ENCODE measurements at places on chromosomes 1 and 21.
A peak's percentile ranks its signal among the peaks of the same experiment; 100 is the strongest.

GRCh38 chr1:117608758-117609157 lies 2.9 kb downstream of the TENT5C start:
- DNase-seq, result no peak

DNA sequence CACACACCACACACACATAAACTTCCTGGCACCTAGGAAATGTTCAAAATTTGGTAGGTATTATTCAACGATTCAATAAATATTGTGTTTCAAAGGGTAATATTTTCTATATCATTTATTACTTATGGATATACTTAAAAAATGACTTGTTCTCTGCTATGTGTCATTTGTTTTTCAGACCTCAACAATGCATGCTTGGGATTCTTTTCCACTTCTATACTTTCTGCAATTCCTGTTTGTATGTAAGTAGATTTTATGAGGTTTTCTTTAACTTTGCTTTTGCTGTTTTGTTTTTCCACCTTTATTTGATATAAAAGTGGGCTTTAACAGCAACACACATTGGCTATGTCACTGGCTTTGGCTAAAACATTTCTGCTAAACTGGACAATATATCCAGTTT lies 3.5 kb downstream of the CEP170 start:
- DNase-seq, result no peak

- peak; percentile 8 for DNase-seq
Measured at GRCh38 chr1:234842726-234843641, 233.0 kb upstream of the IRF2BP2 start.

DNA sequence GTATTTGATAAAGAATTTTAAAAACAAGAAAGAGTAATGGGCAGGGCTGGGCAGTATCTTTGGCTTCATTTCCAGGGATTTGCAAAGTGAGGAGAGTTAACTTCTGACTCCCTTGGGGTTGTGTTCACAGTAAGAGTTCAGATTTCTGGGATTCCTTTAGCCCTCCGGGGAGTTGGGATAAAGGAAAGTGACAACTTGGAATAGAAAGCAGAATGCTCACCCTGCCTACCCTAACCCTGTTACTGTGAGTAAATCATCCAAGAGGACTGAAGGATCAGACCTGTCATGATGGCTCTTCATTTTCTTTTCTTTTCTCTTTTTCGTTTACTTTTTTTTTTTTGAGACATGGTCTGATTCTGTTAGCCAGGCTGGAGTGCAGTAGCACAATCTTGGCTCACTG lies 76.1 kb downstream of the CACHD1 start:
- no peak for DNase-seq

DNA sequence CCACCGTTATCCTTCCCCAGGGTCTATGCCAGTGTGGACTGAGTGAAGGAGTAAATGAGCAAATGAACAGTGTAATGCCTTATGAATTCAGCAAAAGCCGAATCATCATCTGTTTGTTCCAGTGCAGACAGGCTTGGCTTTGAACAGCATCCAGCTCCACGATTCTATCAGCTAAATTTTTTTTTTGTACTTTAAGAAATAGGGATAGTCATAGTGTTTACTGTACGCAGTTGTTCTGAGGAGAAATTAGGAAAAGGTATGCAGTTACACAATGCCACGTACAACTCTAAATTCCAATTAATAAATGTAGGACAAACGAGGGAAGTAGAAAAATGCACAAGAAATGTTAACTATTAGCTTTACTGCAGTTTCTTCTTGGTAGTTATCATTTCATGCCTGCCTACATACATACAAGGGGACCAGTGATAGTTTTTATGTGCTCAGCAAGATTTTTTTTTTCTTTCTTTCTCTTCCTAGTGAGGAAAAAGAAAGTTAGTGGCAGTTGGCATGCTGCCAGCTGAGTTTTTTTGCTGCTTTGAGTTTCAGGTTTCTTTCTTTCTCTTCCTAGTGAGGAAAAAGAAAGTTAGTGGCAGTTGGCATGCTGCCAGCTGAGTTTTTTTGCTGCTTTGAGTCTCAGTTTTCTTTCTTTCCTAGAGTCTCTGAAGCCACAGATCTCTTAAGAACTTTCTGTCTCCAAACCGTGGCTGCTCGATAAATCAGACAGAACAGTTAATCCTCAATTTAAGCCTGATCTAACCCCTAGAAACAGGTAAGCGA lies at the start of gene IFI44L:
Gene IFI44L (plus strand): TSS at position 646 of the 777 bp plus-strand sequence. CDS start 7,468 bp downstream, outside the sequence.
- DNase-seq, result peak; percentile 0

DNA sequence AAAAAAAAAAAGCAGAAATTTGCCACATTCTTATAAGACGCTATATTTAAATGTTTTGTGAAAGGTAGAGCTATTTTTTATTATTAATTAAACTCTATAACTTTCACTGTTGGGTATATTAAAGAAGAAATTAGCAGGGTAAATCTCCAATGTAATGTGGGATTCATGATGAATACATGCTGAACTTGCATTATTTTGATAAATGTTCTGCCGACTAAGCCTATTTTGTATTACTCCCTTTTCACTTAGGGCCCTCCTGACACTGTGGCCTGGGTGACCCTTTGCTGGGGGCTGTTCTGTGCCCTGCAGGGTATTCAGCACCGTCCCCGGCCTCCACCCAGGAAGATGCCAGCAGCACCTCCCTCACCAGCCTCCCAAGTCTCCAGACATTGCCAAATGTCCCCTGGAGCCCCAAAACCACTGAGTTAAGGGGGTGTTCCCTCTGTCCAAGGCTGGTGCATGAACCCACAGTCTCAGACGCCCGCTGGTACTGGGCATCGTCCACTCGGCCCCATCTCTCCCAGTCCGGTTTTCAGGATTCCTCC lies 22.5 kb downstream of the RSPH1 start:
- no peak for DNase-seq

DNA sequence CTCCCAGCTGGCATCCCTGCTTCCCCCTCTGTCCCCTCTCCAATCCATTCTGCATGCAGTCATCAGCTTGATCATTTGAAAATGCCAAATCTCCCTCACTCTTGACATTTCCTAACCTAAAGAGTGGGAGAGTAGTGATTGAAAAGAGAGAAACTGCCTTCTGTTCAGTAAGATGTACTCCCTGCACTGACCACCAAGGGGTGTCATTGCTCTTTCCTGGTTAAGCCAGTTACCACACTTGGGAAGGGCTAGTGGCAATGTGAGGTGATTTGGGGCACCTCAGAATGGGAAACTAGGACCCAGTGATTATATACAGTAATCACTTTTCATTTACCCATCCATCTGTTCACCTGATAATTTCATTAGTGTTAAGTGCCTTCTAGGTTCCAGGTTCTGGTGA lies 6.9 kb upstream of the TMEM269 start:
- DNase-seq, result no peak

- DNase-seq, result no peak
Measured at GRCh38 chr1:194279975-194280374, 1093.6 kb upstream of the B3GALT2 start.

DNA sequence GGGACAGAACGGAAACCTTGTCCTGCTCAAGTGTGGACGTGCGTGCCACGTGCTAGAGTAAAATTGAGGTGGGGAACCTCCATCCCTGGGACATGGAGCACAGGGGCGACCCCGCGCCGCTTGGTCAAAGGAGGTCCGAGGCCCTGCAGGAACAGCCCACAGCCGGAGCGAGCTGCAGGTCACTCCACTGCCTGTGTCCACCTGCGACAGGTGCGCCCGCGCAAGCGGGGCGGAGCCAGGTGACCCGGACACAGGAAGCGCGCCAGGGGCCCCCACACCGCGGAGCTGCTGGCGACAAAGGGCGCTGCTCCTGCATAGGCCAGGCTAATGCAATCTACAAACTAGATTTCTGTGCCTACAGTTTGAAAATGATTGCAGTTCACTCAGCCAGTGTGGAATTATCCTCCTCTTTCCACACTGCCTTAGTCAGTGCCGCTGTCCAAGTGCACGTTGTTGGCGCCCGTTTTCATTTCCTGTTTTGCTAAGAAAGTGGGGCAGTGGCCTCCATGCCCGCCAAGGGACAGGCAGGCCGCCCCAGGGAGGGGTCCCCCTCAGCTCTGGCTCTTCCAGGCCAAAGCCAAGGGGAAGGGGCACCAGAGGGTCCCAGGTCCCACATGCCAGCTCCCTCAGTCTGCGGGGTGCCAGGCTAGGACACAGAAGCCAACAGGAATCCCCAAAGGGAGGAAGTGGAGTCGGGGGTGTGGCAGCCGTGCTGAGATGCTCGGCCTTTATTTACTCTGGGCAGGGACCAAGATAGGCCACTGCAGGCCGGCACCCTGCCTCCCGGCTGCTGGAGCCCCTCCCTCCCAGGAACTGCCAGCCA lies 4.3 kb upstream of the NADK start:
- DNase-seq, result no peak

- DNase-seq, result no peak
Measured at GRCh38 chr1:35062518-35063196, 16.5 kb upstream of the ZMYM1 start.

DNA sequence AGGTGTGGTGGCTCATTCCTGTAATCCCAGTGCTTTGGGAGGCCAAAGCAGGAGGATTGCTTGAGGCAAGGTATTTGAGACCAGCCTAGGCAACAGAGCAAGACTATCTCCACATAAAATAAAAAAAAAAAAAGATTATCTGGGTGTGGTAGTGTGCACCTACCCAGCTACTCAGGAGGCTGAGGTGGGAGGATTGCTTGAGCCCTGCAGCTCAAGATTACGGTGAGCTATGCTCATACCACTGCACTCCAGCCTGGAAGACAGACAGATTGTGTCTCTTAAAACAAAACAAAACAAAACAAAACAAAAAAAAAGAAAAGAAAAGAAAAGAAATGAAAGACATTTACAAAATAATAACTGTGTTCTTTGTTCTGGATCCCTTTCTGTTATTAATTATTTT lies 6.1 kb upstream of the TLCD4 start:
- DNase-seq, result no peak

DNA sequence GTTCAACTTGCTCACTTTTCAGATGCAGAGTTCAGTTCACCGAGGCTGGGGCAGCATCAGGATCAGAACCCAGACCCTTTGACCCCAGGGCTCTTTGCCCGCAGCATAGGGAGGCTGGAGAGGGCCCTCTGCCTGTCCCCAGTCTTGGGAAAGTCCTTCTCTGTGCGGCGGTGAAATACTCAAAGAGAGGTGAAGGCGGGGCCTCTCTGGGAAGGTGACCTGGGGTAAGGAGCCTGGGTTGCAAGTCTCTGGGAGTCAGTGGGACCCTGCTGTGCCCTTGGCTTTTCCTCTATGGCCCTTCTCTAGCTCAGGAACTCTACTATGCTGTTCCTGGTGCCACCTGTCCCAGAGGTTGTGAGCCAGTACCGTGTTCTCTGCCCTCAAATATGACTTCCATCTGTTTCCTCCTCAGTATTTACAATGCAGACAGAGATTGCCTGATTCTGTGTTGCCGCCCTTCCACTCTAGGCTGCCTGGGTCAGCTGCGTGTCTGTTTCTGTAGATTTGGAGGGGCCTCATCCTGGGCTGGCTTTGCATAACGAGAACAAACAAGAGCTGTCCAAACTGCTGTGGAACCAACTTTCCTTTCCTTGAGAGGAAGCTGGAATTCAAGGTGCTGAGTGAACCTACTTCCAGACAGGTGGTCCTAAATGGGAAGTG lies 18.7 kb upstream of the ZBTB21 start:
- DNase-seq, result no peak

DNA sequence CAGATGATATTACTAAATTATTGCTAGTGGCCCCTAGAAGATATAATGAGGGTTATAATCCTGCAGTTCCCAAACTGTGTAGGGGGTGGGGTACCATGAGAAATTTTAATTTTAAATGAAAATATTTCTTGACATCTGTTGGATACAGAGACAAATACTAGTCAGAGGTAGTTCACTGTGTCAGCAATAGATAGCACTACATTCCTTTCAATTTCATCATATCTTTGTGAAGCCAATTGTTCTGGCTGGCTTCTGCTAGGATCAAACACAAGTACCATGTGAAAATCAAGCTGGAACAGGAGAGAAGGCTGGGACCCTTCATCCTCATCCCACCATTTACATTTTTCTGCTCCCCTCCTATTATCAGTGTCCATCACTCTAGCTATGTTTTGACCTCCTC lies 208.1 kb downstream of the USH2A start:
- no peak for DNase-seq

DNA sequence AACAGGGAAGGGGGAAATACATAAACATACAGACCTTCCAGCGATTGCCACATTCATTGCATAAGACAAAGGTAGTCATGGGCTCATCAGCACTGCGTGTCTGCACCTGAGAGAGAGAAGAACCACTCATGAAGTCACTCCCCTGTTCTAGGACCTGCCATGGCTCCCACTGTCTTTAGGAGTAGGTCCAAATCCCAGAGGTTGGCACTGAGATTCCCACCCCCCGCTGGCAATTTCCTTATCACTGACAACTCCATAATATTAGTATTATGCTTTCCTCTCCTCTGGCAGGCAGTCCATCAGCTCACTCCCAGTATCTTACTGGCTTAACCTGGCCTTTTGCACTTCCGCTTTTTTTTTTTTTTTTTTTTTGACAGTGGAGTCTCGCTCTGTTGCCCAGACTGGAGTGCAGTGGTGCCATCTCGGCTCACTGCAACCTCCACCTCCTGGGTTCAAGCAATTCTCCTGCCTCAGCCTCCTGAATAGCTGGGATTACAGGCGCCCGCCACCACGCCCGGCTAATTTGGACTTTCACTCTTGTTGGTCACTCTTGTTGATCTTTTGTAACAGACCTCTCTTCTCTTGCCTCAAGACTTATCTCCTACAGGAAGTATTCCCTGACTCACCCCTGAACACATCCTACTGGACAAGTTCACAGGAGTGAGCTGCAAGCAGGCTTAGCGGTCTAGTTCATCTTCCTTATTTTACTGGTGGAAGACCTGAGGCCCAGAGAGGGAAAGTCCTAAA lies 14.8 kb upstream of the ZNF436 start:
- no peak for DNase-seq

DNA sequence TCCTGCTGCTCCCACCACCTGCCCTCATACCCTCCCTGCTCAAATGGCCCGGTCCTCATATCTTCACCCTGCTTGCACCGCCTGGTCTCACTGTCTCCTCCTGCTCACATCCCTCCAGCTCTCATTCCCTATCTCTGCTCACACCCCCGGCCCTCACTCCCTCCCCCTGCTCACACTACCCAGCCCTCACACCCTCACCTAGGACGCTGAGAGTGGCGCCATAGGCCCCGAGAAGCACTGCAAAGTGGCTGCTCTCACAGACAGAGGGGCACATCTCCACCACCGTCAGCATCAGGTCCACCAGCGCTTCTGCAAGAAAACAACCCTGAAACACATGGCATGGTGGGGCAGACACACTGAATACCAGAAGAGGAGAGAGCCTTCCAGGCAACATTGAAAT lies 38.6 kb downstream of the MRAP start:
- no peak for DNase-seq

DNA sequence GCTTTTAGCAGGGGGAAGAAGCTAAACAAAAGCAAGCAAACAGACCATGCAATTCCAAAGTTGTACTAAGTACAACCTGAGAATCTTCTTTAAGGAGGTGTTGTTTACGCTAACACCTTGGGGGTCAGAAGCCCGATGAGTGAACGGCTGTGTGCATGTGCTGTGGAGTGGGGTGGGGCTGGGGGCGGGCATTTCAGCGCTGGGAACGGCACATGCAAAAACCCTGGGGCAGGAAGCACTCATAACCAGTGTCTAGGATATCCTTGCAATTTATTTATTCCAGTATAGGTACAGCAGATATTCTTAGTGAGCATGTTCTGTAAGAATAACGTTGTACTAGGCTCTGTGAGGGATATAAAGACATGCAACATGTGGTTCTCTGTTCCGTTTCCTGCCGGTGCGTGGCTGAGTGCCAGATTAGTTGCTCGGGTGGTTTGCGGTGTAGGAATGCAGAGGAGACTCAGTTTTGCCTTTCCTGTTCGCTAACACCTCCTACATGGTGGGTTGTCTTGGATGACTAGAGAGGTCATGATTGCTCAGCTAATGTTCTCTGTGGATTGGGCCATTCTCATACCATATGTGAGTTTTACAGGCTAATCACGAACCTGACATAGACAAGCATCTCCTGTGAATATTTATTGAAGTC lies 3.7 kb downstream of the FASLG start:
- DNase-seq, result peak; percentile 76

All from activated CD8-positive, alpha-beta memory T cell treated with anti-CD3 and anti-CD28 coated beads for 1 hour (primary cell).